ENCODE measurements at places on chromosomes 13 and 19.

- no peak for DNase-seq
These were observed 28.9 kb upstream of the PABPC3 start for GRCh38 chr13:25067064-25067463.

DNA sequence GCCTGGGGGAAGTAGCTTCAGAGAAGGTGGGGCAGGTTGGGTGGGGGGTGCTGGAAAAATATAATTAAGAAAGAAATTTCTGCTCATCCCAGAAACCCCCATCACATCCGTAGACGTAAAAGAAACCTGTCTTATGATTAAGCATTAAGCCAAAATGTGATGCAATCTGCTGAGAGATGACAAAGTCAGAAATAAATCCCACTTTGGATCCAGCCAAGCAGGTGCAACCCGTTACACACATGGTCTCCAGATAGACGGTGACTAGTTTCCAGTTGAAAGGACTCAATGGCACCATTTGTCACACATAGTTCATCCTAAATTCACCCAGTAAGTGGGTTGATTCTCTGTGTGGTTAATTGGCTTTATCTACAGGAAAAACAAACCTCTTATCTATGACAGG, 34.1 kb downstream of the PSG5 start:
- DNase-seq: no peak

DNA sequence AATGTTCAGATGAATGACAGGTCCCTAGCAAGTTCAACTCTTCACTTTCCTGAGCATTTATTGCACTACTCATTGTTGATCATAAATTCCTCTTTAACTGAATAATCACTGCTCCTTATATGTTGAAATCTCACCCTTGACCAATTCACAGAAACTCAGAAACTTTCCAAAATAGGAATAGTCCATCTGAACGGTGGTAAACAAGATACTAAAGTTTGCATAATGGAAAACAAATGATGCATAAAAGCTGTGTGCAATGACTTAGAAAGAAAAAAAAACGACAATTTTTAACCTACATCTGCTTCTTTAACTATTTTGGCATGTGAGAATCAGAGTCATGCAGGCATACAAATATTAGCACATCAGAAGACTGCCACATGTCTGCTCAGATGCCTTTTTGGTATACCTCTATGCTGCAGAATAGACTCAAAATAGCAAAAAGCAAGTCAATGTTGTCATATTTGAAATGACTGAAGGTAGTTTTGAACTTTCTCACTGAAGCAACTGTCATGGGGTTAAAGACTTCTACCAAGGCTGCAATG, 34.8 kb downstream of the SLC10A2 start:
- peak; percentile 58 for DNase-seq

DNA sequence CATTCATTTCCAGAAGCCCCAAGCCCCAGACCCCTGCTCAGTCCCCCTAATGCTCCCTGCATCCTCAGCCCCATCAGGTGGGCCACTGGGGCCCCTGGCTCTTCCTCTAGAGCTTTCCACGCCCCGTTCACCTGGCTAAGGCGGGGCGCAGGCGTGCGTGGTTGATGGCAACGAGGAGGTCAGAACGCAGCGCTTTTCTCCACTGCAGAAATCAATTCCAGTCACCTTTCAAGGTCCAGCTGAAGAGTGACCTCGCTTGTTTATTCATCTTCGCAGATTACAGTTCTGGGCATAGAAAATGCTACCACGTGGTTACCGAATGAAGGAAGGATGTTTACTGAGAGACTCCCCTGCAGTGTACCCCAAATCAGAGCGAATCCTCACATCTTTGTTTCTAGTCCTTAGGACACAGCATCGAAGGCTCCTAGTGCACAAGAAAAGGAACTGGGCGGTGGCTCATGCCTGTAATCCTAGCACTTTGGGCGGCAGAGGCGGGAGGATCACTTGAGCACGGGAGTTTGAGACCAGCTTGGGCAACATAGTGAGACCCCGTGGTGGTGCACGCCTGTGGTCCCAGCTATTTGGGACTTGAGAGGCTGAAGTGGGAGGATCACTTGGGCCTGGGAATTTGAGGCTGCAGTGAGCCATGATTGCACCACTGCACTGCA, 828 bp upstream of the PBX4 start:
- DNase-seq: no peak

DNA sequence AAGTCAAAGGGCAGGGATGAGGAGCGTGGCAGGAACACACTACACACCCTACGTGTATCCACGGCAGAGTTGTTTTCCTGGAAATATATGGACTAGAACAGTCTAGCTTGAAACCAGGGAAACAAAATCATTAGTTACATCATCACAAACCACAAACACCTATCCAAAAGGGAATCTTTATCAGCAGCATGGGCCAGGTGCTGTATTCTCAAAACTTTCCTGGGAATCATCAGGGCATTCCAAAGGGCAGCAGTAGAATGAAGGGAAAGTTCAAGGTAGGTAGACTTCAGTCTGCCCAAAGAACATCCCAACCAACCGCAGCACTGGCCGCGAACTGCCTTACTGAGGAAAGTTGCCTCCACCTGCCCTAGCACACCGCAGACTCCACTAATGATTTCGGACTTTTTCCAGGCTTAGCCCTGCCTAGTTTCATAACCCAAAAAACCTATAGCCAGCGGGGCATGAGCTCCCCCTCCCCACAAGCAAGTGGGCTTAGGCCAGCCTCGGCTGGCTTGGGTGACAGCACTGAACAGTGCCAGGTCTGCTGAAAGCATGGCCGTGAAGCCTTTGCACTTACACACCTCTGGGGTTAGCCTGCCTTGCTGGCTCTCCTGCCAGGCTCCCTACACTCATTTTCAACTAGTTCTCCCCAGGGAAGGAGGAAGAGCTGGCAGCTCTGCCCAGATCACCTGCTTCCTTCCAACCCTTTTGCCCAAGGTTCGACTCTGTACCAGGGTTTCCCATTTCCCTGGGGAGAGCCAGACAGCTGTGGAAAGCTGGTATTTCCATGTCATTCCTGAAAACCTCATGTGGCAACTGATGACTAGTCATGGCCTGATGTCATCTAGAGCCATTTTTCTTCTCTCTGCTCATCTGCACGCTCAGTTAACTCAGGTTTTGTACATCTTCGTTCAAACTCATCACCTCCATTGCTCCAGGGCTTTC, 77.3 kb upstream of the UBAC2 start:
- DNase-seq: no peak

DNA sequence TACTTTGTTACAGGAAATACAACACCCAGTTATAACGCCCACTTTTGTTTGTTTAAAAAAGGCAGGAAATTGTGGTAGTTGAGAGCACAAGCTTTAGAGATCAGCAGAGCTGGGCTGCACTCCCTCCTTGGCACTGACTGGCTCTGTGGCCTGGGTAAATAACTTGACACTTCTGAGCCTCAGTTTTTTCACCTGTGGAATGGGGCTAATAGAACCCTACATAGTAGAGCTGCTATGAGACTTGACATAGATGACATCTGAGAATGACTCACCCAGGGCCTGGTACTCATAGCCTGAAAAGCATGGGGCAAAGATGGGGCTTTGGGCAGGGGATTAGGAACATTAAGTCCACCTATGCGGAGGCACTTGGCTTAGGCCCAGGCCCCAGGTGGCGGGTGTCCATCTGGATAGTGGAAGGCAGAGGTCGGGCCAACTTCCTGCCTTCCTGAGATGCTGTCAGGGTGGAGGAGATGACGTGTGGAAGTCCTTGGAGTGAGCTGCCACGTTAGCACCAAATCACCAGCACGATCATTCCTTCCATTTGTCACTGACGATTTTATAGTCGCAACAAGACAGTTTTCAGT, 159.1 kb downstream of the KATNAL1 start:
- DNase-seq: no peak

- no peak for DNase-seq
These were observed 329 bp upstream of the ZNF439 start for GRCh38 chr19:11848200-11848593.

GRCh38 chr19:12513531-12514061, 29.0 kb upstream of the ZNF709 start:
- DNase-seq: no peak

- DNase-seq: no peak
These were observed 167.9 kb downstream of the LMO7 start for GRCh38 chr13:75804054-75804453.

- DNase-seq: no peak
These were observed 9.9 kb upstream of the PRODH2 start for GRCh38 chr19:35822579-35822978.

GRCh38 chr13:114103801-114104654, 28.4 kb downstream of the RASA3 start:
- no peak for DNase-seq

- no peak for DNase-seq
These were observed 3.8 kb upstream of the ANGPTL4 start for GRCh38 chr19:8360196-8360595.

DNA sequence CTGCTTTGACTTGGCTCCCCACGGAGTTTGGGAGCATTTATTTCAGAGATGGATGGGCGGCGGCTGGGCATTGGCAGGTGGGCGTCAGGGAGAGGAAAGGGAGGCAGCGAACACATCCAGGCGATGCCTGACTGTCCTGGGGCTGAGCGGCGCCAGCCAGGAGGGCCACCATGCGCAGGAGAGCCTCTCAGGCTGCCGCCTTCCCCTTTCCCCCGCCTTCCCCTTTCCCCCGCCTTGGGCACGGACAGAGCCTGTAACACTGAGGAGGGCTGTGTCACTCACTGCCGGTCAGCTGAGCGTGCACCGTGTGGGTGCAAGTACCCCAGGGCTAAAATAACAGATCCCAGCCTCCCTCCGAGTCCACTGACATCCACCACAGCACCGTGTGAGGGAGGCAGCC, 11.4 kb downstream of the MCF2L start:
- no peak for DNase-seq

- DNase-seq: no peak
These were observed 46.9 kb downstream of the ABCC4 start for GRCh38 chr13:95254339-95254738.

GRCh38 chr13:105908586-105908985, 626.9 kb downstream of the EFNB2 start:
- no peak for DNase-seq

GRCh38 chr13:42580644-42581043, 6.7 kb downstream of the TNFSF11 start:
- no peak for DNase-seq

DNA sequence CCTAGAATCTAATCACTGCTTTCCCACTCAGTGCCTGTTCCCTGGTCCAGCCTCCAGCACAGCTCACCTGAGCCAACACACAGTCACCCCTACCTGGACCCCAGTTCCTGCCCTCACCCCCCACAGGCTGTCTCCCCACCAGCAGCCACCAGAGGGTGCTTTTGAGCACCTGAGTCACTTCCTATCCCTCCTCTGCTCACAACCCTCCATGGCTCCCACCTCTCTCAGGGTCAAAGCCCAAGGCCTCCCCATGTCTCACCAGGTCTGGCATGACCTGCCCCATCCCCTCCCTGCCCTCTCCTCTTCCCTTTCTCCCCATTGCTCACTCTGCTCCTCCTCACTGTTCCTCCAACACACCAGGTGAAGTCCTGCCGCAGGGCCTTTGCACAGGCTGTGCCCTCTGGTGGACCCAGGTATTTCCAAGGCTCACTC, 7.1 kb upstream of the DPP9 start:
- DNase-seq: peak; percentile 45

GRCh38 chr13:110809871-110810486, 96.5 kb downstream of the ING1 start:
- DNase-seq: no peak

- no peak for DNase-seq
These were observed 1721.4 kb downstream of the PCDH9 start for GRCh38 chr13:65508745-65509144.

- DNase-seq: no peak
These were observed 213.1 kb downstream of the DCLK1 start for GRCh38 chr13:35917942-35918645.

DNA sequence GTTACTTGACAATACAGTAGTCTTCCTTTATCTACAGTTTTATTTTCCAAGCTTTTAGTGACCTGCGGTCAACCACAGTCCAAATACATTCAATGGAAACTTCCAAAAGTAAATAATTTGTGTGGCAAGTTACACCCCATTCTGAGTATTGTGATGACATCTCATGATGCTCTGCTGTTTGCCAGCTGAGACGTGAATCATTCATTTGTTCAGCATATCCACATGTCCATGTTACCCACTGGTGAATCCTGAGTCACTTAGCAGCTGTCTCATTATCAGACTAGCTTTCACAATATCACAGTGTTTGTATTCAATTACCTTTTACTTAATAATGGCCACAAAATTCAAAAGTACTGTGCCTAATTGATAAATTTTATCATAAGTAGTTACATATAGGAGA, 179.8 kb downstream of the PRR20E start:
- DNase-seq: no peak

- peak; percentile 98 for DNase-seq
These were observed at the start of gene SERTAD3 for GRCh38 chr19:40444000-40444824. Gene SERTAD3, minus strand, starts transcription at chr19:40444335. Its CDS starts 2,255 bp downstream, at chr19:40442080.
